Aortic smooth muscle cell (primary cell): ENCODE measurements at places on chromosomes 7 and 10. TPM values are rescaled to one million over a fixed set of nuclear protein-coding genes. Genes with fewer than 3 reads are reported as not detected.

The PHYHIPL gene
- under 0.01 and 0.25 TPM in 2 replicates for total RNA-seq

The GSDME gene
- 23.6 and 24.3 TPM in 2 replicates for total RNA-seq

The PLEKHS1 gene
- total RNA-seq: not detected in 2 replicates

The COBL gene
- not detected in 2 replicates for total RNA-seq

The FAM221A gene
- total RNA-seq: 0.68 and 1.5 TPM in 2 replicates
